ENCODE measurements at places on chromosomes 5 and 9. TPM values are rescaled to one million over a fixed set of nuclear protein-coding genes. Genes with fewer than 3 reads are reported as not detected.

The INSL6 gene
- total RNA-seq = not detected

The ZFP62 gene
- total RNA-seq = 16.2 TPM

The SEMA5A gene
- total RNA-seq = 25.1 TPM

The MEIKIN gene
- 0.52 TPM for total RNA-seq
